ENCODE measurements at places on chromosomes 3 and 15.

DNA sequence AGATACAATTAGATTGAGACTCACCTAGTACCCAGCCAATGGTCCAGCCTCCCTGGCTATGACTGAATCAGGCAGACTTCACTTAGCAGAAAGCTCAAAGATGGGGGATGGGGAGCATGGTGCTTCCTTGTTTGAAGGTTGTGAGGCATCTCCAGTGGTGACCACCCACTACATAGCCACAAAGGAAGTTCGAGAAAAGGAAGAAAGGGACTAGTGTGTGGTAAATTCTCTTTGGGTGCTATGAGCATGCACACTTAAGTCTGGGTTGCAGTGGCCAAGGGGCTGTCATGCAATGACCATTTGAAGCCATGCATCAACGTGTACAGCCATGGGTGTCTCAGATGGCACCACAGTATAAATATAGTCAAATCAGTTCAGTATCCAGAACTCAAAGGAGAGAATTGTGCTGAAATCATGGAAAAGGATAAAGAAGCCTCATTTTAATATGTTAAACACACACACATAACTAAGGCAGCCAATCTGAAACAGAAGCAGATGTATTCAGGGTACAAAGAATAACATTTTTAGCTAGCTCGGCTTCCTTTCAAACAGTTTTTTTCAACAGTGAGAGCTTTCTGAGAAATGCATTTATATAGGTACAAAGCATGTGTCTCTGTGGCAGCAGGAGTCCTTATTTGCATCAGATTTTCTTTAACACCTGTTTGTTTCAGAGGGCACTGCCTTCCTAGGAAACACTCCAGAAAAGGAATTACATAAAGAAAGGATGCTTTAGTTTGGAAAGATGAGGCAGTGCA lies 275.5 kb downstream of the GAP43 start:
- DNase-seq: no peak

DNA sequence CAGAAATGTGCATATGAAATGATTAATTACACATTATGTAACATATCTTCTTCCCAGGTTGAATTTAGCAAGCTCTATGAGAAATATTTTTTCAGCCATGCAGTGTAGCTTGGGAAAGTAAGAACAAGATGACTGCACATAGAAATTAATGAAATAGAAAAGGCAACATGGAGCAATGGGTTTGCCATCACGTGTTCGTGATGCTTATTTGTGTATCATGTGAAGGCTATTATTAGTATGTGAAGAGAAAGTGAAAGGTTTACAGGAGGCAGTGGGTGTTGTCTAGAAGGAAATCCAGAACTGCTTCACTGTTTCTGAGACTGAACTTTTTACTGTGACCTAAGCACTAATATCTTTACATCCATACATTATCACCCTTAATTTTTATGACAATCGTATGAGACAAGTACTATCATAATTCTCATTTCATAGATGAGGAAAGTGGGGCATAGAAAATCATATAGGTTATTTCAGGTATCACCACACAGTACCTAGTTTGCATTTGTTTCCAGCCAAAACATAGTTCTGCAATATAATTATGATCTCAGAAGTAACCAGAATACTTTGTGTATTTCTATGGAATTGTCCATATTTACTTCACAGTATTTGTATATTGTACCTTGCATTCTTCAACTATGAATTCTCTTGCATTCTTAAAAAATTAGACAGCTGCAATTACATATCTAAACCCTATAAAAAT lies 14.9 kb downstream of the SERPINI1 start:
- DNase-seq: no peak

- no peak for DNase-seq
Observed at GRCh38 chr3:4778119-4778518, 201.1 kb upstream of the BHLHE40 start.

GRCh38 chr3:187077537-187077936 lies 61.8 kb downstream of the RPL39L start:
- DNase-seq: no peak

- no peak for DNase-seq
Observed at GRCh38 chr3:24523988-24524727, 29.5 kb upstream of the THRB start.

- peak; percentile 48 for DNase-seq
Observed at GRCh38 chr3:73624017-73624820, 522 bp downstream of the PDZRN3 start.

DNA sequence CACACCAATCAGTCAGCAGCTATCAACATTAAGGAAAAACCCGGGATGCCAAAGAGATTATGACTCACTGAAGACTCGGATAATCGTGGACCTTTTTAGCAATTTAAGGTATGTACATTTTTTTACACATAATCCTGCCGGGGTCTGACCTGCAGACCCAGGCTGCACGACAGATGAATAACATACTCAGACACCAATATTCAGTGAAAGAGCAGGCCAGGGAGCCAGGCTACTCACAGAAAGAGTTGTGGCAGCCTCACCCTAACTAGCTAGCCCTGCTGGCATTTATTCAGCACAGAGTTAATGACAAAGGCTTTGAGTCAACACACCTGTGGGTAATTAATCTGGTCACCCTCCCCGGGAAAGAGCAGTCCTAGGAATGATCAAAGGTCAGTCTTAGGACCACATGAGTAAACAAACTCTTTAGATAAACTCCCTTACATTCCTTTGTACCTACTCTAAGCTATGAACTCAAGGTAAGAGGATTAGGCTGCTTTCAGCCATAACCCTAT lies 727.5 kb downstream of the TBL1XR1 start:
- DNase-seq: peak; percentile 2

DNA sequence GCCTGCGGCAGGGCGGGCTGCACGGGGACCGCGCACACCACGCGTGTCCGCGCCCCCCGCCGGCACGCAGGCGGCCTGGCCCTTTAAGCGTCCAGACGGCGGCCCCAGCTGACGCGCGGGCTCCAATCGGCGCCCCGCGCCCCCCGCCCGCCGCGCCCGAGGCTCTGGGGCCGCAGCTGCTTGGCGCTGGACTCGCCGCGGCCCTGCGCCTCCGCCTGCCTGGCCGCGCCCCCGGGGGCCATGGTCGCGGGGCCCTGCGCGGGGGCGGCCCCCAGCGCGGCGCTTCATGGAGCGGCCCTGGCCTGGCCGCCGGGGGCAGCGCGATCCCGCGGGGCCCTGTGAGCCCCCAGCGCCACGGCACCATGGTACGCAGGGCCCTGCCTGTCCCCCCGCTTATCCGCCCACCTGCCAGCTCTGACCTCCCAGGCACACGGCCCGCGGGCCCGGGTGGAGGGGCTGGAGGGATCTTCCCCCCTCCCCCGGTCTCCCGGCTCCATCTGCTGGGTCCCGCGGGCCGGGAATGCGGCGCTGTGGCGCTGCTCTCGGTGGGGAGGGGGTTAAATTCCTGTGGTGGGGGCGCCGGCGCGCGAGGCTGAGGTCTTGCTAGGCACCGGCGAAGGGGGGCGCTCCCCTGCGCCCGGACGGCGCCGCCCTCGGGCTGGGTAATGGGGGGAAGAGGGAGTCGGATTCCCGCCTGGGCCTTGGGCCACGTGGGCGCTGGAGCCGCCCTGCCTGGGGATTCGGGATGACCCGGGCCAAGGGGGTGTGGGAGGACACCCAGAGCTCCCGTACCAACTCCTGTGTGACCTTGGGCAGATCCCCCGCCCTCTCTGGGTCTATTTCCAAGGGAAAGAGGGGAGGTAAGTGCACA lies 1.1 kb downstream of the ZBTB47 start:
- DNase-seq: peak; percentile 52

- DNase-seq: no peak
Observed at GRCh38 chr3:15440891-15441290, 13.5 kb downstream of the EAF1 start.

DNA sequence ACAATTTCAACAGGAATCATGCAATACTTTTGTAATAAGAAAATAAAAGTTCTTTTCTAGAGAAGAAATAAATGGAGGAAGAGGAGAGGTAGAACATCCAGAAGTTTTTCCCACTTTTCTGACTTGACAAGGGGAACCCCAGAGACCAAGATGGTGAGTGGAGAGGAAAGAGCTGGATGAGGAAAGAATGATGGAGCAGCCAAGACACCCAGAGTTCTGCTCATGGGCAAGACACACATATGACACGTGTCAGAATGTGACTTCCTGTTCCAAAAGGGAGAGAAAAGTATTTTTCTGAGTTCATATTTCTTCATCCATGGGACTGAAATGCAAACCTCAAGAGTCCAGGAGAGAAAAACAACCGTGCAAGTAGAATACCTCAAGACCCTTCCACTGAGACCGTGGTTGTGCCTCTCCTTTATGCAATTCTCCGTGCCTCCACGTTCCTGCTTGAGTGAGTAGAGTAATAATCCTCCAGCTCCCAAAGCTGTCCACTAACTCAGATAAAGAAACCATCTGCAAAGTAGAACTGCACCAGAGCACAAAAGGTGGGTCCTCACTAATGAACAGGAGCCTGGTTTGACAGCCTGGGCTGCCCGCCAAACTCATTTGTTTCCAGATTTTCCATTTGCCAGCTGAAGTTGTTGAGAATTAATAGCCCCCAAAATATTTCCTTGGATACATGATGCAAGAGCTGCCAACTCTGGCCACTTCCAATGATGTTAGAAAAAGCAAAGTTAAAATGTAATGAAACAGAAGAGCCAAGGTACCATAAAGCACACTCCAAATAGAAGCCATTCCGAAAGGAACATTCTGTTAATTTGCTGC lies 272.6 kb upstream of the IGF1R start:
- no peak for DNase-seq

DNA sequence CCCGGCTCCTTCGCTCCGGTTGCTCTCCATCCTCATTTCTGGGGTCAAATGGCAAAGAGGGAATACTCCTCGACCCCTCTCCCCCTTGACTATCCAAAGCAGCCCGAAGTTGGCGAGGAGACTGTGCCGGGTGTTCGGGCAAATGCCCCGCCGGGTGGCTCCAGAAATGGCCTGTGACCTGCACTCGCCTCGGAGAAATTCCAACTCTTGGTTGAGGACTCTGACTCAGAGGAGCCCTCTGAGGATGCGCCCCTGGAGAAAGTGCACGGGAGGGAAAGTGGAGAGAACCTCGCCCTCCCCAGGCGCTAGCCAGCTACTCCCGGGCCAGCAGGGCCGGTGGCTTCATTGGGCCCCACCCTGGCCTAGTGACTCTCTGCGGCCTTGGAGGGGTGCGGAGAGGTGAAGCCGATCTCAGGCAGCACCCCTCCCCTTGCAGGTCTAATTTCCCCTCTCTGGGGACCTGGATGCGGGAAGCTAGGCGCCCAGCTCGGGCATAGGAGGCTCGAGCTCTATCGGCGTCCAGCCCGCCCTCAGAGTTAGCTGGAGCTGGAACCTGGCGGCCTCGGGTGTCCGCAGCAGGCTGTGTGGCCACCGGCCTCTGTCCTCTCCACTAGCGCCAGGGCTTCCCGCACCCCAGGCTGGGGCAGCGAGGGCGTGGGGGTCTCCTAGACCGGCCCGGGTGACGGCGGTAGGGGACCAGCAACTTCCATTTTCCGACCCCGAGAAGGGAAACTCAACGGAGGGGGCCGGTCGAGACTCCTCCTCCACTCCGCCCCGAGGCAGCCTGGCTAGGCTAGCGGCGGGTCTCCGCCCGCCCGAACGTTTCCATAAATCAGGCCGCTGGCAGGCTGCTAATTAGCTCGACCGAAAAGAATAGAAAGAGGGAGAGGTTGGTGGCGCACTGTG lies 29.4 kb downstream of the NR2F2 start:
- no peak for DNase-seq

- DNase-seq: no peak
Observed at GRCh38 chr3:66593978-66594377, 93.2 kb upstream of the LRIG1 start.

- DNase-seq: no peak
Observed at GRCh38 chr3:34779092-34779491, 860.2 kb upstream of the ARPP21 start.

DNA sequence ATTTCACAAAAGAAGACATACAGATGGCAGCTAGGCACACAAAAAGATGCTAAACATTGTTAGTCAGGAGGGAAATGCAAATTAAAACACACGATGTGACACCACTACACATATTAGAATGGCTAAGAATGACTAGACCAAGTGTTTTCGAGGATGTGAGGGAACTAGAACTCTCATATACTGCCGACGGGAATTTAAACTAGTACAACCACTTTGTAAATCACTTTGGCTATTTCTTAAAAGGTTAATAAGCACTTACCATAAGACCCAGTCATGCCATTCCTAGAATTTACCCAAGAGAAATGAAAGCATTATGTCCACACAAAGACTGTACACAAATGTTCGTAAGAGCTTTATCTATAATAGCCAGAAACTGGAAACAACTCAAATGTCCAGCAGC lies 5.6 kb downstream of the CEP70 start:
- DNase-seq: no peak

DNA sequence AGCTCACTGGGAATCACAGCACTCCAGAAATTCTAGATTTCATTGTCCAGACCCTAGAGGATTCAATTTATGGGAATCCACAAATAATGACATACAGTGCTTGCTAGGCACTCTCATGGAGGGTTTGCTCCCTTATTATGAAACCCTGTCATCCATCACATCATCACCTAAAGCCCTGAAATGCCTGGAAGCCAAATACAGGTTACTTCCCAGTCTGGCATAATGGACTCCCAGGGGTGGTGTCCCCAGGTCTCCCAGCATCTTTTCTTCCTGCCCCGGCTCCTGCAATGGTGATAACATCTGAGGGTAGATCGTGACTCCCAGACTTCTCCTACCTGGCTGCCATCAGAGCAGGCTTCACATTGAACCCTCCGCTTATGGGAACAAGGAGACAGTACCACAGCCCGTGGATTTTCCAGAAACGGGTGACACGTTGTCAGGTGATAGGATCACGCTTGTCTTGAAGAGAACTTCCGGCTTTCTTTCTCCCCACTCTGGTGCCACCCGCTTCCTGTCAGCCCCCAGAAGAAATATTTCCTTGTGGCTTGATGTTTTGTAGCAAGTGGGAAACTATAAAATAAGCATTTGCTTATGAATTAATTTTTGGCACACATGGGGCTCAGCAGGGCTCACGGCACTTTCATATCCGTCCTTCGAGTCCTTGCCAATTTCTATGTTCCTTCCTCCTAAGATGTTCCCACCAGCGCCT lies 238.7 kb upstream of the BHLHE40 start:
- no peak for DNase-seq

DNA sequence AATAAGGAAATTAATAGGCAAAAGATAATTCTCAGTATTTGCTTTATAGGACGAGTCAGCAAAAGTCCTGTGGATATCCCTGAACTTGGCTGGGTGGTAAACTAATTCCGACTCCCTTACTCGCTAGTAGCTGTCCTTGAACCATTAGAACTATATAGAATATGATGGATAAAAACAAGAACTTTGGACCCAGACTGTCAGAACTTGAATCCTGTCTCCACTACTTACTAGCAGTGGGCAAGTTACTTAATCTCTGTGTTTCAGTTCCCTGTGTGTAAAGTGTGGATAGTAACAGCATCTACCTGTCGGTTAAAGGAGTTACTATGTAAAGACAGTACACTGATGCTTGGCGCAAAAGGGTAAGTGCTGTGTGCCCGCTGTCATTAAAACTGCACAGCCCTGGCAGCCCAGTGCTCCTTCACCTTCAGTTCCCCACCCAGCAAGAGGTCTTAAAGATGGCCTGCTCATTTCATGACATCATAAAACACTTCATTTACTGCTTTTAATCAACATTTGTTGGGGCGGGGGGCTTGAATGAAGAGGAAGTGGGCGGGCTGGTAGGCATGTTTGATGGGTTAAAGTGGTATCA lies 7.3 kb downstream of the TPM1 start:
- DNase-seq: no peak

- no peak for DNase-seq
Observed at GRCh38 chr15:72751751-72752455, 31.7 kb downstream of the ADPGK start.

GRCh38 chr3:87335931-87336330 lies 59.5 kb upstream of the POU1F1 start:
- DNase-seq: no peak
